Stomach (tissue), 19 donors: ENCODE measurements at places on chromosomes 5 and 9. TPM values are rescaled to one million over a fixed set of nuclear protein-coding genes. Genes with fewer than 3 reads are reported as not detected.

DMRT3 gene
- not detected for total RNA-seq

AK1 gene
- total RNA-seq, result 88.3 TPM

RXFP3 gene
- total RNA-seq, result not detected

IL4 gene
- total RNA-seq, result not detected

SLC35D2 gene
- 20.7 TPM for total RNA-seq

FGF1 gene
- not detected for total RNA-seq

MOB3B gene
- 20.1 TPM for total RNA-seq

RFESD gene
- total RNA-seq, result 2.0 TPM

TMEM141 gene
- total RNA-seq, result 64.5 TPM

TRIM7 gene
- total RNA-seq, result 0.45 TPM

JAKMIP2 gene
- 2.9 TPM for total RNA-seq

- H3K4me1 ChIP-seq, result peaks cover 18% of the 10 kb centered on the region
- no peak for DNase-seq
- H3K4me3 ChIP-seq, result no peak overlapping the region
- H3K27me3 ChIP-seq, result no peaks in the 10 kb centered on the region
- no peak overlapping the region for H3K27ac ChIP-seq
Observed at GRCh38 chr5:146039420-146039819, 66.0 kb downstream of the PLAC8L1 start.

GRCh38 chr5:122150215-122150614, 20.9 kb downstream of the ZNF474 start:
- H3K27ac ChIP-seq, result no peak overlapping the region
- H3K4me1 ChIP-seq, result no peaks in the 10 kb centered on the region
- no peak for DNase-seq
- no peak overlapping the region for H3K4me3 ChIP-seq
- no peaks in the 10 kb centered on the region for H3K27me3 ChIP-seq

- no peaks in the 10 kb centered on the region for H3K27me3 ChIP-seq
- H3K27ac ChIP-seq, result no peak overlapping the region
- DNase-seq, result no peak
- H3K4me3 ChIP-seq, result no peak overlapping the region
- H3K36me3 ChIP-seq, result no peaks in the 10 kb centered on the region
Observed at GRCh38 chr5:110965773-110966581, 105.5 kb upstream of the TSLP start.

DNA sequence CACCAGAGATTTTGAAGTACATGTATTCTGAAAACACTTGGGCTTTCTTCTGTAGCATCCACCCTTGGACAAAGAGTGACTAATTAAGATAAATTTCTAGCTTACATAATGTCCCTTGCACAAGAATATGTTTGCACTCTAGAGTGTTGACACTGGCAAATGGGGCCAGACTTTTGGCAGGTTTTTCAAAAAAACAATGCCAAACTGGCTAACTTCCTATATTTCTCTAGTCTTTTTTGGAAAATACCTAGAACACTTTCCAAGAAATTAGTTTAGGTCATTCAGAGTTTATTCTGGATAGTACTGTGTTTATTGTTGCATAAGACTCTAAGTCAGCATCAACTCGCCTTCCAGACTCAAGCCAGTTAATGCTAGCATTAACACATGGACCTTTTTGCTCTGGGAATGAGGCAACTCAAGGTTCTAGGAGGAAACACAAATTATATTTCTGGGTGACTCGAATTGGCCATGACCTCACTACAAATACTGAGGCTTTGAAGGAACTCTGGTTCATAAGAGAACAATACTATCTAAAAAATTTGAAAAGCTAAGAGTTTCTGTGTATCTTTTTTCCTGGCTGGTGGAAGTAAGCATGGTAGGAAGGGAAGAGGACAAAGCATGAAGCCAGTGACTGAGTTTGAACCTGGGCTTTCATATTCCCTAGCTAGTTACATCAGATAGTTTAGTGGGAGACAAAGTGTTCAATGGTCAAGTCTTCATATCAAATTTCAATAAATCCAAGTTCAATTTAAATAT, 101.6 kb downstream of the NREP start:
- no peaks in the 10 kb centered on the region for H3K27me3 ChIP-seq
- H3K36me3 ChIP-seq, result no peaks in the 10 kb centered on the region
- DNase-seq, result no peak
- no peak overlapping the region for H3K27ac ChIP-seq
- no peaks in the 10 kb centered on the region for H3K4me1 ChIP-seq

- no peak overlapping the region for H3K4me3 ChIP-seq
- no peaks in the 10 kb centered on the region for H3K27me3 ChIP-seq
- no peak overlapping the region for H3K27ac ChIP-seq
- H3K36me3 ChIP-seq, result no peaks in the 10 kb centered on the region
- H3K4me1 ChIP-seq, result no peaks in the 10 kb centered on the region
Observed at GRCh38 chr9:21043841-21044240, 12.4 kb upstream of the HACD4 start.

DNA sequence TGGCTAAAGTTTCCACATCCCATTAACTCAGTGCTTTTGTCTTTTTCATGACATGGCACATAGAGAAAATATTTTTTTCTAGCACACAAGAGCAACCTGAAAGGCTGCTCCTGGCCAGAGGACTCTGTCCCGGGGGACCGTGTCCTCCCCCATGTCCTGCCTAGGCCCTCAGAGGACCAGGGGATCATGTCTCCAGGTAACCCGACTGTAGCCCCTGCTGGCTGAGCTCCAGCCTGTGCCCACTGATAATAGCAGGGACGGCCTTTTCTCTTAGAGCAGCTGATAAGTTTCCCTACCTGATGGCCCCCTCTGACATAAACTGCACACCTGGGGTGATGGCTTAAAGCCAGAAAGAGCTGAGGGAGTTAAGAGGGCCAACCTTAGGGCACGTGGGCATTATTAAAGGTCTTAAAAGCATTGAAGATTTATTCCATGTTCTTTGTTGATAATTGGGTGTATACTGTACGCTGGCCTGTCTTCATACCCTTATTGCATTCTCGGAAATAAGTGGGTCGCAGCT, 5.9 kb downstream of the HDHD3 start:
- H3K27me3 ChIP-seq, result no peaks in the 10 kb centered on the region
- peaks cover 40% of the 10 kb centered on the region for H3K4me1 ChIP-seq
- peak; percentile 37 for DNase-seq

- no peaks in the 10 kb centered on the region for H3K36me3 ChIP-seq
- H3K27ac ChIP-seq, result peak overlapping the region; percentile 65
- no peaks in the 10 kb centered on the region for H3K27me3 ChIP-seq
- H3K4me3 ChIP-seq, result no peak overlapping the region
Observed at GRCh38 chr5:174532455-174533453, 191.6 kb upstream of the MSX2 start.

- peak overlapping the region; percentile 75 for H3K27ac ChIP-seq
- H3K4me1 ChIP-seq, result peaks cover 100% of the 10 kb centered on the region
- H3K27me3 ChIP-seq, result no peaks in the 10 kb centered on the region
- peaks cover 10% of the 10 kb centered on the region for H3K36me3 ChIP-seq
- peak overlapping the region; percentile 22 for H3K4me3 ChIP-seq
Observed at GRCh38 chr9:95057101-95057500, 260.4 kb downstream of the FANCC start.

DNA sequence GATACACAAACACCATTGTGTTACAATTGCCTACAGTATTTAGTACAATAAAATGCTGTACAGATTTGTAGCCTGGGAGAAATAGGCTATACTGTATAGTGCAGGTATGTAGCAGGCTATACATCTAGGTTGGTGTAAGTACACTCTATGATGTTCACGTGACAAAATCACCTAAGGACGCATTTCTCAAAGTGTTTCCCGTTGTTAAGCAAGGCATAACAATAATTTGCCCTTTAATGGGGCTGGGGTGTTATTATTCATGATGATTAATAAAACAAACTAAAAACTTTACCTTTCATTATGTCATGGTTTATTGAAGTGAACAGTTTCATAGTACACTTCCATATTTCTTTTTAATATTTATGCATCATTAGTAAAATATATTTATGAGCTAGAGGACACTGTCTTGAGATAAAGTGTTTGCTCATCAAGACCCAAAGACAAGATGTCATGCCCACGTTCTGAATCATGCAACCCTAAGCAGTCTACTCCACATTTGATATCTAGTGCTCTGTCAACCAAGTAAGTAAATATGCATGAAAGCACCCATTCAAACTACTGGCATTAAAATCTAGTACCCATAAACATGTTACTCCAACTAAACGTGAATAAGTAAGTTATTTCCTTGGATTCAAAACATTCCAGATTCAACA, 220.5 kb downstream of the NR2F1-AS1 start:
- no peak overlapping the region for H3K27ac ChIP-seq
- H3K27me3 ChIP-seq, result no peaks in the 10 kb centered on the region
- H3K36me3 ChIP-seq, result no peaks in the 10 kb centered on the region
- H3K4me1 ChIP-seq, result no peaks in the 10 kb centered on the region

DNA sequence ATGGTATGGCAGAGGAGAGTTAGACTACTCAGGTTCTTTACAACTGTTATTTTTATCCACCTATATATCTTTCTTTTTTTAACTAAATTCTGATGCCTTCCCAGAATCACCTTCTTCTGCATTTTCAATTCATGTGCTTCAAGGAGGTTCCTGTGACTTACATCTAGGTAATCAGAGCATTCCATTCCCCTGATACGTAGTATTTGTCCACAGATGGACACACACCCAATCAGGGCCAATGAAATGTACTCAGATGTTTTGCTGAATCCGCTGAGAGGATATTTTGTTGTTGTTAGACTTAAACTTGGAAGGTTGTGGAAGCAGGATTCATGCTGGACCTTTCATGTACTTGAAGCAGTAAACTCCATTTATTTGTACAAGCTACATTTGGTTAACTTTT, 159.4 kb upstream of the FER start:
- no peaks in the 10 kb centered on the region for H3K27me3 ChIP-seq
- no peaks in the 10 kb centered on the region for H3K36me3 ChIP-seq
- no peak overlapping the region for H3K27ac ChIP-seq
- H3K4me3 ChIP-seq, result no peak overlapping the region
- no peak for DNase-seq
- H3K4me1 ChIP-seq, result no peaks in the 10 kb centered on the region

- H3K27ac ChIP-seq, result no peak overlapping the region
- no peaks in the 10 kb centered on the region for H3K4me1 ChIP-seq
- no peaks in the 10 kb centered on the region for H3K36me3 ChIP-seq
- no peak for DNase-seq
- no peaks in the 10 kb centered on the region for H3K27me3 ChIP-seq
Observed at GRCh38 chr9:3509926-3510325, 15.9 kb downstream of the RFX3 start.

GRCh38 chr5:128403333-128403732, 134.7 kb downstream of the FBN2 start:
- H3K27ac ChIP-seq, result no peak overlapping the region
- no peak overlapping the region for H3K4me3 ChIP-seq

GRCh38 chr5:60835554-60835953, 8.5 kb downstream of the ELOVL7 start:
- no peak for DNase-seq
- H3K36me3 ChIP-seq, result no peaks in the 10 kb centered on the region
- H3K27ac ChIP-seq, result no peak overlapping the region
- no peaks in the 10 kb centered on the region for H3K27me3 ChIP-seq
- no peak overlapping the region for H3K4me3 ChIP-seq

- H3K4me3 ChIP-seq, result no peak overlapping the region
- H3K4me1 ChIP-seq, result no peaks in the 10 kb centered on the region
- no peak overlapping the region for H3K27ac ChIP-seq
- H3K27me3 ChIP-seq, result no peaks in the 10 kb centered on the region
Observed at GRCh38 chr5:169595172-169595820, 11.7 kb downstream of the SPDL1 start.

- H3K36me3 ChIP-seq, result peaks cover 14% of the 10 kb centered on the region
- H3K27ac ChIP-seq, result no peak overlapping the region
- H3K4me3 ChIP-seq, result no peak overlapping the region
Observed at GRCh38 chr9:136717399-136717798, 5.0 kb downstream of the DIPK1B start.

- H3K27me3 ChIP-seq, result no peaks in the 10 kb centered on the region
- no peak for DNase-seq
- H3K4me1 ChIP-seq, result no peaks in the 10 kb centered on the region
- H3K27ac ChIP-seq, result no peak overlapping the region
- no peak overlapping the region for H3K4me3 ChIP-seq
Observed at GRCh38 chr9:27864644-27865438, 291.6 kb upstream of the C9orf72 start.

GRCh38 chr5:126780165-126780827, 3.4 kb downstream of the LMNB1 start:
- H3K4me3 ChIP-seq, result peak overlapping the region; percentile 13
- H3K36me3 ChIP-seq, result no peaks in the 10 kb centered on the region
- no peak overlapping the region for H3K27ac ChIP-seq

DNA sequence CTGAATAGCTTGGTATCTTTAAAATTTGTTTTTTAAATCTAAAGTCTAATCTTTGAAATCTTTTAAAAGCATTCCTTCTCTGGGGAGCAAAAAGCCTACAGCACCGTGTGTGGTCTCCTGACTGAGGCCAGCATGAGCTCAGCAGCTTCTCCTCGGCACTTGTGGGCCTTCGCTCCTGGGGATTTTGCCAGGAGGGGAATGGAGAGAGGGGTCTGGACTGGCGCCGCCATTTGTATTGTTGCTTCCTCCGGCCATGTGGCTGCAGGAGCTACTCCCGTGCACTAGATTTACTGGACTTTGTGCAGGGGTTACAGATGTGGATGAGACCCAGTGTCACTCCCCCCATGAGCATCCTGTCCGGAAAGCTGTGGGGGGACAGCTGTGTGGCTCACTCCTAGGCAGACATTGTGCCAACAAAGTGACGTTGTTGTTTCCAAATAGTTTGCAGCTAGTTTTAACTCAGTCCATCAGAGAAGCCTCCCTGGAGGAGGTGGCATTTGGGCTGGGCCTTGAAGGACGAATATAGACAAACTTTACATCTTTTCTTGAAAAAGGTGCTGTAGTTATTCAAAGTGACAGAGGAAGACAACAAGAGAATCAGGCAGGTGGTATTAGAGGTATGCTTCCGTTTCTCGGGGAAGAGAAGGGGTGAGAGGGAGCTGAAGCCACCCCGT, 6.6 kb downstream of the OLFM1 start:
- H3K36me3 ChIP-seq, result no peaks in the 10 kb centered on the region
- H3K27ac ChIP-seq, result no peak overlapping the region
- no peak for DNase-seq

DNA sequence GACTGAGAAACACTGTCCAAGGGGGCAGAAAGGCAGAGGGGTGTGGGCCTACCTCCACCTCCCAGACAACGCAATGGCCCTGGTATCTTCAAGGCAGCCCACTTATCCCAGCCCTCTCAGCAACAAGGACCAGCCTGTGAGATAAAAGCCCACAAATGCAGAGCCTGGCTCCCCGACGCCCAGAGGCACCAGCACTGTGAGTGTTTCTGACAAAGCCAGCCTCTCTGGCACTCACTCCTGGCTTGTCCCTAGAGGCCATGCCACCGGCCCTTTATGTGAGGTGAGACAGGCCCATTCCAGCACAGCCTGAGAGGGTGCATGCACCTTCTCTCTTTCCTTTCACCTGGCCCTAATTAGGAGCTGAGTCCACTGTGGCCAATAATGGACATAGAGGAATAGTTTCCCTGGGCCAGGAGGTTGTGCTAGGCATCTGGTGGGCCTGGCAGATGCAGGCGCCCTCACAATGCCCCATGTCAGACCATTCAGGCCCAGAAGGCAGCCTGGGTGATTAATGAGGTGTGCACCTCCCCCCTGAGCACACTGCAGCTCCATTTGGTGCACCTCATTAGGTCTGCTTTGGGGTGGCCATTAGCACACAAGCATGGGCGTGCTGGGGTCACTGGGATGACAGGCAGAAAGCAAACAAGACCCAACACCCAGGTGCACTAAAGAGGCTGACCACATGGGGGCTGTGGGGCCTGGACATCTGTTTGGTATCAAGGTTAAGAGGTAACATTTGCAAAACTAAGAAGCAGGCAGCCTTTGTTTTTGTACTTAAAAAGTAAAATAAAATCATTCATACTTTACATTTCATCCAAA, 176.0 kb downstream of the MED10 start:
- H3K4me1 ChIP-seq, result no peaks in the 10 kb centered on the region
- peak; percentile 15 for DNase-seq
- no peaks in the 10 kb centered on the region for H3K27me3 ChIP-seq
- H3K27ac ChIP-seq, result no peak overlapping the region
